ENCODE measurements at places on chromosomes 6 and 20. TPM values are rescaled to one million over a fixed set of nuclear protein-coding genes. Genes with fewer than 3 reads are reported as not detected.
A peak's percentile ranks its signal among the peaks of the same experiment; 100 is the strongest.

- DNase-seq: no peak
Observed at GRCh38 chr20:63267691-63268090, 4.9 kb upstream of the ARFGAP1 start.

GRCh38 chr6:91715171-91715805 lies 1128.4 kb upstream of the MAP3K7 start:
- DNase-seq: no peak

DNA sequence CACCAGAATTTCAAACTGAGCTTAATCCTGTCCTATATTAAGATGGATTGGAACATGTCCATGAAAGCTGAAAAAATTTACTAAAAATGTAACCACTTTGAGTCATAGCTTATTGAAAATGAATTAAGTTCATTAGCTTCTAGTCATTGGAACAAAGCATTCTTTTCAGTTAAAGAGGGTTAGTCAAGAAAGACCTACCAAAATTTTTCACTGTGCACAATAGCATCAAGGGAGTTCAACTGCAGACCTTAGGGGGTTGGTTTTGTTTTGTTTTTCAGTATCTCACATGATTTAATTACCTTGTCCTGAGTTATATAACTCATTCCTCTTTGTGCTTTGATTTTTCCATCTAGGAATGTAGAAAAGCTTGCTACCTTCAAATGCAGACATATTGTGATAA lies 2.8 kb downstream of the SLC2A12 start:
- no peak for DNase-seq

DNA sequence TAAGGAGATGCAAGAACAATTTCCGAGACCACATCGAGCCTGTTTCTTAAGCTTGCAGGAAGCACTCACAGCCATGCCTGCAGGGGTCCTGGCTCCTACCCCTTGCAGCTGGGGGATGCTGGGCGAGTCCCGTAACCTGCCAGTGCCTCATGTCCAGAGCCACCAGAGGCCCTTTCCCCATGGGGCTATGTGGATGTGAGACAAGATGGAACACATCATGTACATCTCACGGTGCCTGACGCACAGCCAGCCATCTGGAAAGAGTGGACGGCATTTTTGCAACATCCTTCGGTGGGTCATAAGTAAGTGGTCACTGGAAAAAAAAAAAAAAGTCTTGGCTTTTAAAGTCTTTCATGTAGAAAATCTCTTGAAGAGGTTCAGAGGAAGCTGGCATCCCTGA lies 72.8 kb downstream of the CDH4 start:
- DNase-seq: no peak

GRCh38 chr6:38935051-38935450 lies 113.5 kb upstream of the GLP1R start:
- peak; percentile 44 for DNase-seq

GRCh38 chr20:51135926-51136715 lies 113.2 kb upstream of the KCNG1 start:
- no peak for DNase-seq

- DNase-seq: no peak
Observed at GRCh38 chr6:157281570-157281969, 41.7 kb downstream of the TMEM242 start.

- no peak for DNase-seq
Observed at GRCh38 chr6:53928641-53929040, 133.8 kb downstream of the LRRC1 start.

- no peak for DNase-seq
Observed at GRCh38 chr6:11648436-11648775, 110.9 kb downstream of the TMEM170B start.

- DNase-seq: no peak
Observed at GRCh38 chr20:9668381-9668780, 154.0 kb downstream of the LAMP5 start.

DNA sequence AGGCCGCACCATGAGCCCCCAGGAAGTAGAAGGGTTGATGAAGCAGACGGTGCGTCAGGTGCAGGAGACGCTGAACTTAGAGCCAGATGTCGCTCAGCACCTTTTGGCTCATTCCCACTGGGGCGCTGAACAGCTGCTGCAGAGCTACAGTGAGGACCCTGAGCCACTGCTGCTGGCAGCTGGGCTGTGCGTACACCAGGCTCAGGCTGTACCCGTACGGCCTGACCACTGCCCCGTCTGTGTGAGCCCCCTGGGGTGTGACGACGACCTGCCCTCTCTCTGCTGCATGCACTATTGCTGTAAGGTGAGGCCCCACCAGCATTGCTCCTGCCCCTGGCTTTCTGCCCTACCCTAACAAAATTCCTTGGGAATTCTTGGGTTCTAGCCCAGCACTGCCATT lies 13.1 kb downstream of the DNPH1 start:
- DNase-seq: no peak

- no peak for DNase-seq
Observed at GRCh38 chr20:9408422-9409300, 105.7 kb upstream of the LAMP5 start.

DNA sequence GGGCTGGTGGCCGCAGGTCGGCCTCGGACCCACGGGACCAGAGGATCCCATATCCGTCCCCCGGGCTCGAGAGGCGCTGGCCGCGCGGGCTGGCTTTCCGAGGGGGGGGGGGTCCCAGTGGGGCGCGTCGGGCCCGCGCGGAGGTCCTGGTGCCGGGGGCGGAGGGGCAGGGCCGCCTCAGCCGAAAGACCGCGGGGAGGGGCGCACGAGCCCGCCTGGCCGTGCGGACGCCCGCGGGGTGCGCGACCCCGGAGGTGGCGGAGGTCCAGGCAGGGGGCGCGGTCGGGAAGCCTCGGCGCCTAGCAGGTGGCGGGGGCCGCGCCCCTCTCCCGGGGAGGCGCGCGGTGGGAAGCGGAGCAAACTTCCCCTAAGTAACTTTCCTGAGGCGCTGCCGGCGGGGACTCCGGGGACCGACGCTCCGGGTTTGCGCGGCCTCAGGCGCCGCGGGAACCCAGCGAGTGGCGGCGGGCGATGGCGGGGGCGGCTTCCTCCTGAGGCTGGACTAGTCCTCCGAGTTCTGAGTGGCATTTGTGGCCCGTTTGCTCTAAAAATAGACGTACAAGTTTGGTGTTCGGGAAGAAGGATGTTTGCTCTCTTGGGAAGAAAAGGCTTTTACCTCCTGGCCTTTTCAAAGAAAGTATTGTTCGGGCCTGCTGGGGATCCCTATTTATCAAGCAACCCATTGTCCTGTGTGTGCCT lies 26.5 kb upstream of the BTBD3 start:
- DNase-seq: peak; percentile 50

GRCh38 chr6:14974792-14975470 lies 270.9 kb upstream of the JARID2 start:
- DNase-seq: no peak

OXT gene
- not detected for total RNA-seq

CMTR1 gene
- total RNA-seq: 147 TPM

F13A1 gene
- 24.5 TPM for total RNA-seq

RBM12 gene
- 31.8 TPM for total RNA-seq

PARD6B gene
- 14.4 TPM for total RNA-seq

NRN1 gene
- total RNA-seq: 1.1 TPM

PRPH2 gene
- total RNA-seq: 3.3 TPM
